ENCODE measurements at places on chromosomes 7 and 10.
A peak's percentile ranks its signal among the peaks of the same experiment; 100 is the strongest.

- no peak for DNase-seq
Measured at GRCh38 chr7:90407484-90407821, 4.2 kb downstream of the CLDN12 start.

DNA sequence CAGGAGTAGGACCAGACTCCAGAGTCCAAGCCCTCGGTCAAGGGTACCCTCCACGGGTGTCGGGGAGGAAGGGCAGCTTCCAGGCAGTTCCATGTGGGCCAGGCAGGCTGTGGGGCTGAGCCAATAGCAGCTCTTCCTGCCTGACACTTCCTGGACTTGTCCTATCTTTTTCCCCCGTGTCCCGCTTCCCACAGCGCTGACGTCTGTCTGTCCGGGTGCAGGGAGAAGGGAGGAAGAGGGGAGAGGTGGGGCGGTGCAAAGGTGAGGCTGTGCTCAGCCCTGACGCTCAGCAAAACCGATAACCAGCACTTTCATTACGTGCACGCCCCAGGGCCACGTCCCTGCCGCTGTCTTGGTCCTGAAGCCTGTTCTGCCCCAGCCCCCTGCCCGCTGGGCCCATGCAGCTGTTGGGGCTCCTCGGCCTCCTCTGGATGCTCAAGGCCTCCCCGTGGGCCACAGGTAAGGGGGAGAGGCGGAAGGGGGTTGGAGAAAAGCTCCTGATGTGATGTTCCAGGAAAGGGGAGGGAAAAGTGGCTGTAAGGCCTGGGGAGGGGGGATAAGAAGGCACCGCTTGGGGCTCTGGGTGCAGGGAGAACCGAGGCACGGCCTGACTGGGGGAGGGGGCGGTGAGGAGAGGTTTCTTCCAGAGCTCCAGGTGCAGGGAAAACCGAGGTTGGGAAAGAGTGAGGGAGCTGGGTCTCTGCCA, at the start of gene MUC3A:
TSS of gene MUC3A (plus strand) at position 308 of the 706 bp plus-strand sequence. CDS start at position 399, 91 bp downstream.
- DNase-seq, result no peak

DNA sequence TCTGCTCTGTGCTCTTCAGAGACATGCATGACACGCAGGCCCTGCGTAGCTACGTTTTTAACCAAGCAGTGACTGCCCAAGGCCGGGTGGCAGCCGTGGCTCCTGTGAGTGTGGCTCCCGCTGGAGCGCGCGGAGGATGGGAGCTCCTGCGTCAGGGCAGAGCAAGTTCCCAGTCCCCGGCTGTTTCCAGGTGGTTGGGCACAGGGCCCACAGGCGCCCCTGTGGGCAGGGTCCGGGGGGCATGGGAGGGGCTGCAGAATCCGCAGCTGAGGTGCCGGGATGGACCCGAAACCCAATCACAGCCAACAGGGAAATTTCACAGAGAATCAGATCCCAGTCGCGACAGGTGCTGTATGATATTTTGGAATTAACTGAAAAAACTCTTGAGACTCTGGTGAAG, 9.8 kb downstream of the NKX6-2 start:
- DNase-seq, result no peak

DNA sequence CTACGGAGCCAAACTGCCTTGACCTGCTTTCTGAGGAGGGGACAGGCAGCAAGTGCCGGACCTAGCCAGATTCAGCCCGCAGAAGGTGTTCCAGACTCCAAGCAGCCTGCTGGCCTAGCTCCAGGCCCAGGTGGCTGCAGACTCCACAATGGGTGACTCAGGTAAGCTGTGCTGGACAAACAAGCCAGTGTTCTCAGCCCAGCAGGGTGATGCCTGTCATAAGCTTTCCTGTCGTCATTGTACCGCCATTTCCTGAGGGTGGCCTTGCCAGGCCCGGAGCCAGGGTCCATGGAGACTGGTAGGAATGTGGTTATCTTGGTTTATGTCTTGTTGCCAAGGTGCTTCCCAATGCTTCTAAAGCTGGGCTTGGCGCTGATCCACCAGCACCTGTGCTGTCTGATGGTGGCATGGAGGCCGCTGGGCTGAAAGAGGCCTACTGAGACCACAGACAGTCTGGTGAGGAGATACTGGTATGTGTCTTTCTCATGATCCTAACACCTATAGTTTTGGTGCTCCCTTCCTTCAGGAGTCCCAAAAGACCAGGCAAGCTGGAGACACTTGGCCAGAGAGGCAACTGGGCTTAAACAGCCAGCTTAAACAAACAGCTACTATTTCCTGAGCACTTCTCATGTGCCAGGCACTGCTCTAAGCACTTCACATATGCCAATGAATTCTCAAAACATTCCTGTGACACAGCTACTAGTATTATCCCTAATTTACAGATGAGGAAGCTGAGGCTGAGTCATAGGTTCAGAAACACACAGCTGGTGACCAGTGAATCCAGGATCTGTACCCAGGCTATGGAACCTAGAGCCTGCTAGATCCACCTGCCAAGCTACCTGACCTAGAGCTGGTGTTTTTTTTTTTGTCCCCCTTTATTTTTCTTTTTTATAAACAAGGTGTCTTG, 42.0 kb downstream of the ZC3HC1 start:
- no peak for DNase-seq

DNA sequence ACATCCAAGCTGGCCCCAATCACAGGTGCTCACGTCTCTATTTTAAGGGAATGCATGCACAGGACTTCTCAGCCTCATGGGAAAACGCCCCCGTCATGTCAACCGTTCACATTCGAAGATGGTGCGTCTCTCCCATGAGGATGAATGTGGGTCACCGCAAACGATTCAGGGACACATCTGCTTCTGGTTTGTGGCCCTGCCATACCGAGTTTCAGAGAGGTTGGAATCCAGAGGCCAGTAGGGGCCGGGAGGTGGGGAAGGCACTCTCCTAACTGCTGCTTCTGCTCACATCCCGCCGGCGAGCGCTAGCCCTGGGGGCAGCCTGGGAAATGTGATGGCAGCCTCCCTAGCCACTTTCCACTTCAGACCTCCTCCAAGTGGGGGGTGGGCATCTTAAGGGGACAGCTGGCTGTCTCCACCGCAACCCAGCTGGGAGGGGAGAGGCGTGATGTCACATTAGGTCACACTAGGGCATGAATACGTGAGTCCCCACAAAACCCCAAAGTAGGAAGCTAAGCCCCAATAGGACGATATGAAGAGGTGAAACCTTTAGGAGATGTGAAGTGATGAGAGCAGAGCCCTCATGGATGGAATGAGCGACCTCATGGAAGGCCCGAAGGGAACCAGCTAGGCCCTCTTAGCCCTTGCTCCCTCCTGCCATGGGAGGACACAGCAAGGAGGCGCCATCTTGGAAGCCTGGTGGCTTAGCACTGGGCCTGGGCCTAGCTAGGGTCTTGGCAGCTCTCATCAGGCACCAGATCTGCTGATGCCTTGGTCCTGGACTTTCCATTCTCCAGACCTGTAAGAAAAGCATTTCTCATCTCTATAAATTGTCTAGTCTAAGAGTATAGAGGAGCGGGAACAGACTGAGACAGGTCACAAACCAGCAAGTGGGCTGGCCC, 107.8 kb downstream of the TCERG1L start:
- DNase-seq, result no peak

GRCh38 chr10:79149662-79150443, 81.1 kb downstream of the ZMIZ1 start:
- DNase-seq, result peak; percentile 30

GRCh38 chr7:24422441-24423010, 138.5 kb downstream of the NPY start:
- no peak for DNase-seq

GRCh38 chr7:157007470-157008066, 2.9 kb downstream of the MNX1 start:
- no peak for DNase-seq

GRCh38 chr7:56256108-56256507, 139.9 kb upstream of the NUPR2 start:
- DNase-seq, result no peak

DNA sequence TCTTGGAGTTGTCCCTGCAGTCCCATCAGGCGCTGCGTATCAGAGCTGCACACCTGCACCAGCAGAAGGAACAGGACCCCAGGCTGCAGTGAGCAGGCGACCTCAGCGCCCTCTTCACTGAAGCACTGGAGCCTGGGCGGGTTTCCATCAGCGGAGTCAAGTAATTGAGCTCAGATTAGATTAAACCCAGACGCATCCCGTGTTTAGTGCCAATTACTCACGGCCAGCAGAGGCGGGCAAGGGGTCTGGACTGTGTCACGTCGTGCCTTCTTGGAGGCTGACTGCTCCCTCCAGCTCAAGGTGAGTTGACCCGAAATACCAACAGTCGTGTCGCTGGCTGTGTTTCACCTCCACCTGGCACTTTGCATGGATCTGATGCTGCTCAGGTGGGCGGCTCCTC, 123.6 kb downstream of the CXCL12 start:
- no peak for DNase-seq

DNA sequence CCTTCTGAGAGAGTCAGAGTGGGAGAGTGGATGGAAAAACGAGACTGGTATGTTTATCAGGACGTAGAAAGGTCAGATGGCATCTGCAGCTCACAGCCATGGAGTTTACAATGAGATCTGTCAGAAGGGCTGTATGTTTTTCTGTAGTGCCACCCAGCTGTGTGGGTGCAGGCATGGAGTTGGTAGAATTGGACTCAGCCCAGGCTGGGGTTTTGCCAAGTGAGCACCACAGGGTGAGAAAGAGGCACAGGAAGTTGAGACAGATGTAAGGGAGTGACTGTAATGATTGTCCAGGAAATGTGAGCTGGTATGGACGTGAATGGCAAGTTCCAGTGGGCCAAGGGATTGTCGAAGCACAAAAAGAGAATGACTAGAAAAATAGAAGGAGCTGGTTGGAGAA, 9.1 kb upstream of the ZYX start:
- DNase-seq, result peak; percentile 67

DNA sequence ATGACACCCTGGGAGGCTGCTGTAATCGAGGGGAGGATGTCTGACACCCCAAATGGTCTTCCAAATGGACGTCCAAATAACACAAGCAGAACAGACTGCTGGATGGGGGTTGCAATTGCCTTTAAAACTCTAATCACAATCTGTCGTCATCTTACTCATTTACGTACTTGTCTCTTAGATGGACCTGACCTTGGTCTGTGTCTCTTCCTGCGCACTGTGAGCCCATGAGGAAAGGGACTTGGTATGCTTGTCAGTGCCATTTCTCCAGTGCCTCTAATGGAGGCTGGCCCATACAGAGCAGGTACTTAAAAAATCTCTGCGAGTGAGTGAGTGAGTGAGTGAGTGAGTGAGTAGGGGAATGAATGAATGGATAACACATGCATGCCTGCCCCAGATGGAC, 93.3 kb downstream of the DLG5 start:
- no peak for DNase-seq

- no peak for DNase-seq
Measured at GRCh38 chr7:95169678-95170077, 154.7 kb downstream of the PON1 start.

- DNase-seq, result no peak
Measured at GRCh38 chr7:390761-391410, 100.9 kb downstream of the FOXL3 start.

GRCh38 chr10:28676326-28676967, 874 bp upstream of the BAMBI start:
- DNase-seq, result no peak

Measured in stimulated activated CD4-positive, alpha-beta T cell treated with anti-CD3 and anti-CD28 coated beads, Interleukin-1b, Interleukin-23, amount 100 ng/mL, for 48 hours (primary cell).